ENCODE measurements at places on chromosomes 12 and 14.

DNA sequence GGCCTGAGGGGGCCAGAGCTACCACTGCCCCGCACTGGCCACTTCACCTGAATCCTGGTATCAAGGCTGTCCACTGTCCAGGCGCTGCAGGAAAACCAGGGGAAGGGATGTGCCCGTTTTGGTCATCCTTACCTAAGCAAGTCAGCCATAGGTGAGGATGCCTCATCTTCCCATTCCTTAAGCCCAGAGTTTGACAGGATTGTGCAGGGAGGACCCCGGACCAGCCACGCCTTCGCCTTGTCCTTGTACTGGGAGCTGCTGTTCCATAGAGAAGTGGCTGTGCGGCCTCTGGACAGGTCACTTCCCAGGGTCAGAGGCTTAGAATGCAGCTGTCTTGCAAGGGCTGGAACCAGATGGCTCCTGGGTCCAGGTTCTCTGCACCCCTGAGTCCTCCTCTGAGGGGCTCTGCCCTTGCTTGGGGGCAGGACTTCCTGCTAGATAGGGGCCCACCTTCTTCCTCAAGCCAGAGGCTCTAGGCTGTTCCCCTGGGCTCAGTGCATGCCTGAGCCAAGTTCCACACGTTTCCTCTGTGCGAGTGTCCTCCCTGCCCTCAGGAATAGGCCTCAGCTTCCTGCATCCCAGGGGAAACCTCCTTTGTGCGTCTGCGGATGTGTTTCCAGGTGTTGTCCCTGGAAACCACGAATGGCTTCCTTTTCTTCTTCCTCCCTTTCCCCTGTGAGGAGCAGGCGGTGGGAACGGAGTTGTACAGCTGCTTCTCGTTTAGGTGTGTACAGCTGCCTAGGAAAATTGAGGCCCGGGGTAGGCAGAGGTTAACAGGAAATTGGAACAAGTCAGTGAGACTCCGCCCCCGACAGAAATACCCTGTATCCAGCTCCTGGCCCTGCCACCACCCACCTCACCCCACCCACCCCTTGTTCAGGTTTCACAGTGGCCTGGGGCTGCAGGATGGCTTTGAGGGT is 54.3 kb upstream of the RIN3 start:
- DNase-seq, result no peak

- DNase-seq, result no peak
These were observed 364.7 kb downstream of the NOVA1 start for GRCh38 chr14:26233118-26233517.

GRCh38 chr12:27696864-27697564 is 767 bp downstream of the REP15 start:
- no peak for DNase-seq

- no peak for DNase-seq
These were observed 79.5 kb downstream of the SINHCAF start for GRCh38 chr12:31246470-31246850.

DNA sequence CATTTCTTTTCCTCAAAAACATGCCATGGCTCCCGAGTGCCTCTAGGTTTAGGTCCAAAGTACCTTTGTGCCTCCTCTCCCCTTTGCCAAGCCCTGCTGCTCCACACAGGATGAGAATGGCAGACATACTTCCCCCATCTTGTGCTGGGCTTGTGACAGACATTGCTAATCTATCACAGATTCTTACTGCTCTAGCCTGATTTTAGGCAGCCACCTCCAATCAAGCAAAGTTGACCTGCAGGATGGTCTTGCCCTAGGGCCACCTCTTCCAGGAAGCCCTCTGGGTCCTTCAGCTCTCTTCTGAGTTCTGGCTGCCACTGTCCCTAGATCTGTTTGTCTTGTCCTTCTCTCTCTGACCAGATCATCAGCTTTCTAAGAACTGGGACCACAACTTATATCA is 20.5 kb downstream of the FOXN4 start:
- DNase-seq, result peak; percentile 14

DNA sequence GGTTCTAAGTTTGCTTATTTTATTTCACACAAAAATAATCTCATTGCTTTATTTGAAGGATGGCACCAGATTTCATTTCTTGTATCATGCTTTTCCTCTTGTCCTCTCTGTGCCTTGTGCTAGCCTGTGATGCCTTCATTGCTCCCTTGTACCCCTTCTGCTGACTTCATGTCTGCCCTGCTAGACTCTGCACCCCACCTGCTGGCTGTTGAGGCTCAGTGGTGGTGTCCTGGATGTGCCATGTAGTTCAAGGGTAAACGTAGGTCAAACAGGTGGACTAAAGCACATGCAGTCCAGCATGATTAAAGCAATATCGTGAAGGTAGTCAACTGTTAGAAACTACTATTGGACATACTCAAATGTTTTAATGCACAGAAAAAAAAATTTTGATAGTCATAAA is 21.6 kb downstream of the MRPS35 start:
- DNase-seq, result peak; percentile 41

- DNase-seq, result peak; percentile 37
These were observed 30.9 kb downstream of the SPPL3 start for GRCh38 chr12:120873226-120873625.

GRCh38 chr14:30884901-30885300 is 10.5 kb downstream of the COCH start:
- peak; percentile 63 for DNase-seq

DNA sequence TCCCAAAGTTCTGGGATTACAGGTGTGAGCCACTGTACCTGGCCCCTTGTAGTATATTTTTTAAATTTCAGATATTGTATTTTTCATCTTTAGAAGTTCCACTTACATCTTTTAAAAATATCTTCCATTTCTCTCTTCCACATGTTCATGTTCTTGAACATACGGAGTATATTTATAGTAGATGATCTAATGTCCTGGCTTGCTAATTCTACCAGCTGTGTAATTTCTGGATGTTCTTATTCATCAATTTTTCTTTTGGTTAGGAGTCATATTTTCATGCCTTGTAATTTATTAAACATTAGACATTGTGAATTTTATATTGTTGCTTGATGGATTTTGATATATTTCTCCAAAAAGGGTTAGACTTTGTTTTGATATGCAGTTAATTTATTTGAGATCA is 30.8 kb downstream of the NTN4 start:
- no peak for DNase-seq

- DNase-seq, result no peak
These were observed 464.8 kb upstream of the RGS6 start for GRCh38 chr14:71467361-71467811.

- no peak for DNase-seq
These were observed 115.2 kb downstream of the BMP4 start for GRCh38 chr14:53841109-53842099.

DNA sequence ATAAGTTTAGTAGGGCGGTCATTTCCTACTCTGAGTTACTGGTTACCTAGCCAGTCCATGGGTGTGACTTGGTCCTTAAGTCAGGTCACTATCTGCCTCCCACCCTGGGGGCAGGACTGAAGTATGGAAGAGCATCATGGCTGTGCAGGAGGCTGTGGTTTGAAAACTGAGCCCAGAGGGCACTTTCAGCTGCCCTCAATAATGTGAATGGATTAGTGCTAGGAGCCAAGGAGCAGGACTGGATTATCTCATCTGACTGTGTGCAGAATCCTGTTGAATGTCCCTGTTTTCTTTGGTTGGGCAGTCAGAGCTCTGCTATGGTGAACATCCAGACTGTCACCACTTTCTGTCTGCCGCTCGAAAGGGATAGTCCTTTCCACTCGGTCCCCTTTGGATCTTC is 1.6 kb downstream of the ATXN7L3B start:
- peak; percentile 9 for DNase-seq

- DNase-seq, result no peak
These were observed 17.1 kb downstream of the HELB start for GRCh38 chr12:66319266-66319954.

- DNase-seq, result no peak
These were observed 156.7 kb downstream of the TMTC3 start for GRCh38 chr12:88298761-88299242.

- no peak for DNase-seq
These were observed 13.4 kb downstream of the DDX51 start for GRCh38 chr12:132130690-132131089.

- DNase-seq, result no peak
These were observed 223.4 kb upstream of the BTG1 start for GRCh38 chr12:92369056-92369455.

DNA sequence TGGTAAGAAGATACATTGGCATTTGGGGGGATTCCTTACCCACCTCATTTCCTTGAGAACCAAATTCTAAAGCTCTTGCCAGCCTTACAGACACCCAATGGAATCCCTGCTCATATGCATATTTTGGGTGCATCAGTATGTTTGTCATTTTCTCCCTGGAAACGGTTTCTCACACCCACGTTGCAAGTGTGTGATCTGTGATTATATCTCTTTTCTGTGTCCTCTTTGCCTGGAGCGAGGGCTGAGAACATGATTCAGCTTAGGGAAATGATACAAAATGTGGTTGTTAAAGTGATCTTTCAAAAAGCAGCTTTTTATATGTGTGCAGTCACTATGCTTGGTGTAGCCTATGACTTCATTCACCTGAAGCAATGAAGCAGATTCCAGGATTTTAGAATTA is 52.0 kb downstream of the KCNMB4 start:
- DNase-seq, result no peak

GRCh38 chr12:130993759-130994670 is 40.3 kb downstream of the ADGRD1 start:
- DNase-seq, result no peak

GRCh38 chr12:26319511-26319910 is 124.1 kb downstream of the SSPN start:
- DNase-seq, result no peak

DNA sequence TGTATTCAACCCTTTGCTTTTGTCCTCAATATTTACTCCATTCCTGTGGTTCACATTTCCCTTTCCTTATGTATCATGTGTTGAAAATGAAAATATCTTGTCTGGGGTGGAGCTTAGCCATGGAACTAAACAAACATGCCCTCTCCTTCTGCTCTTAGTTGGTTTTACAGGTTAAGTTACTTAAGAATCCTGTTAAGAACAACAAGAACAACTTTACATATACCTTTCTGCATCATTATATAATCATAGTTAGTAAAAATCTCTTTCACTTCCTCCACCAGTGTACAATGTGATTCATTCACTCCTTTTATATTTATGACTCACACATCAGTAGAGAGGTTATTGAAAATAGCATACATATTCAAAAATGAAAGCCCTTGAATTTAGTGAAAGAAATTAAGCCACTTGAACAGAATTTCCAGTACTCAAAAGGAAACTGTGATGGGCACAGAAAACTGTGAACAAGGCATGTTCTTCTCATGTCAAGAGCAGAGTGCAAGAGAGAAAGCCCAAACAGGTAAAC is 307.7 kb downstream of the CCDC91 start:
- no peak for DNase-seq

- no peak for DNase-seq
These were observed 75.5 kb downstream of the FBXL14 start for GRCh38 chr12:1518591-1519516.

DNA sequence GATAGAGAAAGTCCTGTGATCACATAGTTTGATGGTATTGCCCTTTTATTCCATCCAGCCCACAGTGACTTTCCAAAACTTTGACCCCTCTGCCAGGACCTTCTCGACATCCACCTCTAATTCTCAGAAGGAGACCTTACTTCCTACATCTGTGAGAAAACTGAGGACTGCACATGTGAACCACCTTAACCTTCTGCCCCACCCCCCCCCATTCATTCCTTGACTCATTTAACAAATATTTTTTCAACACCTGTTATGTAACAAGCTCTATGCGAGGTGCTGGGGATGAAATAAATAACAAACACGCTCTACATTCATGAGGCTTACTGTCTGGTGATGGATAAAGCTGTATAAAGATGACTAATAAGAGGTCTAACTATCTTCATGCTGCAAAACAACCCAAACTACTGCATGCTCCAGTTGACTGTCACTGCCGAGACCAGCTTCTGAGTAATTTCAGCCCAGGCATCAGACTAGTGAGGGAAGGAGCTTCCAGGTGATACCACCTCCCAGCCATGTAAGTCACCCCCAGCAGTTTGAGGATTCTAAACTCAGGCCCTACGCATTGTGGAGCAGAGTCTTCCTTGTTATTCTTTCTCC is 1.9 kb upstream of the HAL start:
- DNase-seq, result no peak

GRCh38 chr12:103279444-103279843 is 216.3 kb downstream of the C12orf42 start:
- DNase-seq, result no peak

DNA sequence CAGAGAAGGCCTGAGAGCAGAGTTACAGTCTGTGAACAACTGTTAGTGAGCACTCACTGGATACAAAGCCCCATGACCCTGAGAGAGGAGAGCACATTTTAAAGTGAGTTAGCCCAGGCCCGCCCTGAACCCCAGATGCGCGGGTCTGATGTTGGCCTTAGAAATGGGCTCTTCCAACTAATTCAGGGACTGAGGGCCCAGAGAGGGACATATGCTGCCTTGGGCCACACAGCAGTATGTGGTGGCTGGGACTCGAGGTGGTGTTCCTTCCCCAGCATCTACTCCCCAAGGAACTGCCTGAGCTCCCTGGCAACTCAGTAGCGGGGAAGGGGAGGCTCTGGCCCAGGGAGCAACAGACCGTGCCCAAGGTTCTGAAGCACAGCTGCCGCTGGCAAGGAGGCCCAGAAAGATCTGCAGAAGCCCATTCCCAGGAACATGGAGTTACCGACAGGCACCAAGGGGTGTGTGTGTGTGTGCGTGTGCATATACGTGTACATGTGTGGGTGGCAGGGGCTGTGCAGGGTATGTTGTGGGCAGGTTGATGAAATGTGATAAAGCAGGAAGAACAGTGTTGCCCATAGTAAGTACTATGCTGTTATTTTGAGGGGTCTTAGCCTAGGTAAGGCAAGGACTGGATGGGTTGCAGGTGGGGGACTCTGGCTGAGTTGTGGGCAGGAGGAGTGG is 40.5 kb downstream of the KRT80 start:
- no peak for DNase-seq

GRCh38 chr12:49705479-49706134 is 1.6 kb downstream of the FMNL3 start:
- DNase-seq, result no peak

GRCh38 chr14:23030936-23031335 is 3.8 kb downstream of the PSMB5 start:
- DNase-seq, result no peak

GRCh38 chr14:82067221-82067875 is 533.7 kb upstream of the SEL1L start:
- no peak for DNase-seq

- DNase-seq, result no peak
These were observed 5.2 kb upstream of the VRK1 start for GRCh38 chr14:96792003-96792402.

- peak; percentile 69 for DNase-seq
These were observed 352.0 kb downstream of the BCAT1 start for GRCh38 chr12:24596768-24597388.

DNA sequence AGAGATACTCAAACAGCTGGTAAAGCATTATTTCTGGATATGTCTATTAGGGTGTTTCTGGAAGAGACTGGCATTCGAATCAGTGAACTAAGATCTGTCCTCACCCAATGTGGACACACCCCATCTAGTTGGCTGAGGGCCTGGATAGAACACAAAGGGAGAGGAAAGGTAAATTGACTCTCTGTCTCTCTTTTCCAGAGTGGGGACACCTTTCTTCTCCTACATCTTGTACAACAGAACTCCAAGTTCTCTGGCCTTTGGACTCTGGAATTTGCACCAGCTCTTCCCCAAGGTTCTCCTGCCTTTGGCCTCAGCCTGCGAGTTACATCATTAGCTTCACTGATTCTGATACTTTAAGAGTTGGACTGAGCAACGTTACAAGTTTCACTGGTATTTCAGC is 1253.9 kb downstream of the SLC16A7 start:
- DNase-seq, result no peak
